HCT116 (cell line): ENCODE measurements at places on chromosomes 11 and 22.

DNA sequence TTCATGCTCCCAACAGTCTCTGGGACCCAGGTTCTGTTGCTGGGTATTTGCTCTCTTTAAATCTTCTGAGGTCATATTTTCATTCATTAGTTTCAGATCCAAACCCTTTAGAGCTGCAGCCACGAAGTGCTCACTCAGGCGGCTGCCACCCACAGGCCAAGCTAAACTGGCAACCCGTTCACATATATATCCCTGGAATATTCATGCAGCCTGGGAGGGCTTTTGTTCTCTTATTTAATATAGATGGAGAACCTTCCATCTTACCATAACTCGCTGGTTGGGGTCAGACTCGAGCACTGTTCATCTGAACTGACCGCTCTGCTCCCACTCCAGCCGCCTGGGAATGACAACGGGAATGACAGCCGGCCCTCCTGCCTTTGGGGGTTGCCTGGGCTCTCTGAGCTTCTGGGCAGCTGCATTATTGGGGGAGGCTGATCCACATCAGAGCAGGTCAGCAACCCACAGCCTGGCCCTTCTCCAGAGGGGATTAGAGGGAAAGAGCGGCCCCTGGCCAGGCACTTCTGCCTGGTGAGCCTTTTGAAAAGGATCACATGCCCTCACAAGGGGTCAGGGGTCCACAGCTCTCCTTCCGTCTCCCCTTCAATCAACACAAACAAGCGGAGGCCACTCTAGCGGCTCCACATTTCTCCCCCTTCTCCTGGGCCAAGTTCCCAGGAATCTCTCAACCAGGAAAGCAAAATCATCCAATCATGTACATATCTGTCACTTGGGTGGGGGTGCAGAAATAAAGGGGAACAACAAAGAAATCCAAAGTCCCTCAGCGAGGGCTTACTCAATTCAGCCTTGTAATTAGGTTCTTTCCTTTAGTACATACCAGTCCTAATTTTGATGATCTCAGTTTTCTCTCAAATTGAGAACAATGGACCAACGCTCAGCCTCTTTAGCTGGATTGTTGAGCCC lies 11.8 kb downstream of the TMEM184B start:
- no peaks in the 10 kb centered on the region for H3K36me3 ChIP-seq
- no peak for DNase-seq
- H3K27ac ChIP-seq = no peak overlapping the region
- no peak overlapping the region for H3K4me3 ChIP-seq
- peaks cover 5% of the 10 kb centered on the region; the same call in 1 of the 2 replicates for H3K4me1 ChIP-seq

GRCh38 chr22:30044881-30045493 lies 35.3 kb upstream of the HORMAD2 start:
- H3K36me3 ChIP-seq = no peaks in the 10 kb centered on the region
- no peak overlapping the region for H3K4me3 ChIP-seq
- no peaks in the 10 kb centered on the region for H3K27me3 ChIP-seq
- no peak overlapping the region for H3K27ac ChIP-seq
- DNase-seq = no peak

- no peaks in the 10 kb centered on the region for H3K27me3 ChIP-seq
- DNase-seq = no peak
- no peak overlapping the region for H3K27ac ChIP-seq
- no peak overlapping the region for H3K4me3 ChIP-seq
- H3K36me3 ChIP-seq = peaks cover 29% of the 10 kb centered on the region; the same call in 1 of the 2 replicates
These were observed 19.4 kb downstream of the TUBGCP6 start for GRCh38 chr22:50225200-50225969.

GRCh38 chr11:94862926-94863880 lies 95.0 kb downstream of the AMOTL1 start:
- no peak overlapping the region for H3K4me3 ChIP-seq
- DNase-seq = no peak
- H3K4me1 ChIP-seq = no peaks in the 10 kb centered on the region
- H3K36me3 ChIP-seq = no peaks in the 10 kb centered on the region; the same call in 1 of the 2 replicates
- H3K27ac ChIP-seq = no peak overlapping the region

DNA sequence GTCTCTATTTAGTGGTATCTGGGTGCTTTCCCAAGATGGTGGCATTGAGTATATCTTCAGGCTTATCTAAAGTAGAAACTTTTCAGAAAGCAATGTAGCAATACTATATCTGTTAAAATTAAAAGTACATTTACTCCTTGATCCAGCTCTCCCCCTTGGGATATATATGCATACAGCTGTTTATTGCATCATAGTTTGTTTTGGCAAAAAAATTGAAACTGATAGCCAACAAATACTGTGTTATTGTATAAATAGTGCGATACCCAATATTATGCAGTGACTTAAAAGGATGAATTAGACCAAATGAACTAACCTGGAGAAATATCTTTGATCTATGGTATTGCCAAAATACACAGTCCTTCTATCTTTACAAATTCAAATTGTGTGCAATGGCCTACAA lies 8.4 kb upstream of the OR10A3 start:
- no peaks in the 10 kb centered on the region for H3K36me3 ChIP-seq
- no peak overlapping the region for H3K4me3 ChIP-seq
- no peak overlapping the region for H3K27ac ChIP-seq
- peaks cover 25% of the 10 kb centered on the region for H3K27me3 ChIP-seq
- no peak for DNase-seq

- H3K27me3 ChIP-seq = peaks cover 28% of the 10 kb centered on the region
- DNase-seq = no peak
- no peak overlapping the region for H3K27ac ChIP-seq
- H3K36me3 ChIP-seq = no peaks in the 10 kb centered on the region
These were observed 335.4 kb upstream of the NCAM1 start for GRCh38 chr11:112625814-112626213.

DNA sequence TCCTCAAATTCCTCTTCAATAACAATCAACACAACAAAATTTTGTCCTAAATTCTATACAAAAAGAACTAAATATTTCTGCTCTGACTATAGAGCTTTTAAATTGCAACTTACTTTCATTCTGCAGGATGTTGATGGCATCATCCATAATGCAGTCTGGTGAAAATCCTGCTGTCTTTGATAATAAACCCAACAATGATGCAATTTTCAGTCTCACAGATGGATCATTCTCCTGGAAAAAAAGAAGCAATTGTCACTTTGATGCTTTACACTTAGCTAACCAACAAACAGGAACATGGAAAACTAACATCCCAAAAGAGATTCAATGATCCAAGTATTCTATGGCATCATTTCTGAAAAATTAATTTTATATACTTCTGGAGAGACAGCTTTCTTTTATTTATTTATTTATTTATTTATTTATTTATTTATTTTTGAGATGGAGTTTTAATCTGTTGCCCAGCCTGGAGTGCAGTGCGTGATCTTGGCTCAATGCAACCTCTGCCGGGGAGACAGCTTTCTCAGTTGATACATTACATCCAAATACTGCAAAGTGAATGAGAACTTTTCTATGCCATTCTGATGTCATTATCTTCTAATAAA lies 13.0 kb downstream of the INTS4 start:
- peaks cover 20% of the 10 kb centered on the region for H3K36me3 ChIP-seq
- no peaks in the 10 kb centered on the region for H3K27me3 ChIP-seq
- no peak overlapping the region for H3K27ac ChIP-seq
- no peaks in the 10 kb centered on the region for H3K4me1 ChIP-seq

DNA sequence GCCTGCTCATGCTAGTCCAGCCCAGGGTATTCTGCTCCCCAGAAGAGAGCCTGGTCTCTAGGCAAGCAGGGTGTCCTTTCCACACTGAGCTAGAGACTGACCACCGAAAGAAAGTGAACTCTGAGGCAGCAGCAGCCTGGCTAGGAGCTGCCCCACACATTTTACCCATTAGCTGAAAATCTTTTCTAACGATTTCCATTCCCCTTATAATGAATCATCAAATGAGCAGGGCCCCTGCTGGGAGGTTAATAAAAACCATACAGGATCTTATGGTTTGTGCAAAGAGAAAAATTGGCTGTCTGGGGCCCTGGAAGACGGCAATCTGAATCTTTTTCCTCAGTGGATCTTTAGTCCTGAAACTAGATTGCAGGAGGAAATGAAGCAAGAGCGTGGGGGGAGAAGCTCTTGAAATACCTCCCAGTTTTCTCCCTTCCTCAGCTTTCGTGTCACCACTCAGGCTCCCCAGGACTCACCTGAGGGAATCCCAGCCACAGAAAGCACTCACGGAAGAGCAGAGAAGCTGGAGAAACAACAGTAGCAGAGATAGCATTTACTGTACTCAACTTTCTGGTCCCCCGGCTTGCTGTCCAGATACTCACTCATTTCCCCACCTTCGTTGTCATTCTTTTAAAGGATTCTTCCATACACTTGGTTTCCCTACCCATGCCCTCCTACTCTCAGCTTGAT lies 74.7 kb upstream of the CD44 start:
- DNase-seq = no peak
- H3K27me3 ChIP-seq = no peaks in the 10 kb centered on the region
- no peaks in the 10 kb centered on the region for H3K36me3 ChIP-seq
- H3K27ac ChIP-seq = no peak overlapping the region
- H3K4me3 ChIP-seq = no peak overlapping the region
- peaks cover 10% of the 10 kb centered on the region; the same call in 1 of the 2 replicates for H3K4me1 ChIP-seq

DNA sequence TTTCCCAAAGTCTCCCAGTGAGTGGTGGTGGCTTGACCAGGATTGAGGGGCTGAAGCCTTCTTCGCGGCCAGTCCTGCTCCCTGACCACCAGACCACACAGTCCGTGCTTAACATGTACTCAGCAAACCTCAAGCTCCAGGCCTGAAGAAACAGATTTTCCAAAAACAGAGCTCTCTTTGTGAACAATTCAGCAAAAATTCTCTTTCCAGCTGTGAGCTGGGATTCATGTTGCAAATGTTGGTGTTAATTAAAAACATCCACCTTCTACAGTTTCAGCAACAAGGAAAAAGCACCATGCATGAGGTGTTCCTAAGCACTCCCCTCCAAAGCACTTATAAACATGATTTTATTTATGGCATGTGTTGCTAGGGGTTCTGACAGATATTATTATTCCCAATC lies 129.5 kb downstream of the ETS1 start:
- no peaks in the 10 kb centered on the region for H3K4me1 ChIP-seq
- H3K27ac ChIP-seq = no peak overlapping the region
- DNase-seq = no peak
- H3K27me3 ChIP-seq = no peaks in the 10 kb centered on the region

GRCh38 chr11:124930799-124931198 lies 5.0 kb downstream of the HEPACAM start:
- no peaks in the 10 kb centered on the region for H3K27me3 ChIP-seq
- no peak for DNase-seq
- H3K4me3 ChIP-seq = no peak overlapping the region
- no peak overlapping the region for H3K27ac ChIP-seq
- H3K4me1 ChIP-seq = peaks cover 5% of the 10 kb centered on the region; the same call in 1 of the 2 replicates
- H3K36me3 ChIP-seq = no peaks in the 10 kb centered on the region
